Chondrocyte (in vitro differentiated cells): ENCODE measurements at places on chromosomes 12 and 14.
A peak's percentile ranks its signal among the peaks of the same experiment; 100 is the strongest.

DNA sequence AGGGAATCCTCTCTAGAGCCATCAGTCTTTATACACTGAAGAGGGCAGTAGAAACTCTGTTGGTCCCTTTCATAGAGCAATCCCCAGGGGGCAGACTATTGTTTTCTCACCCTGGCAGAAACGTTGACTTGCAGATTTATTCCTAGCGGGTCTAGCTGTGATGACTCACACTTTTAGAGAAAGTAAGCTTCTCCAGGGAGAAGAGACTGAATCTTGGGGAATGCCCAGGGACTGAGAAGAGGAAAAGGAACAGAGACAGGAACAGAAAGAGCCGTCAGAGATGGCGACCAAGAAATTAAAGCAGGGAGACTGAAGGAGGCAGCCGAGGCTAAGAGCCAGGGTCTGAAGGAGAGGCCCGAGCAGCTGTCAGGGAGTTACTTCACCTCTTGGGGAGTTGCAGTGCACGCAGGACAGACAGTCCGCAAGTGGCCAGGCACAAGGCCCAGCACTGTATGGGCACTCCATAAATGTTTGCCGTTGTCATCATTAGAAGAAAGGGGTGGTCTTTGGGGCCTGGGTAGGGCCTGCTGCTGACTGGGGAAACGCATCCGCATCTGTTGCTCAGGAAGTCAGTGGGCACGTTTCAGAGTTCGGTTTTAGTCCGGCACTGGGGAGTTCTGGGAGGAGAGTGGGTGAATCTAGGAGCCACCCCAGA lies 13.0 kb downstream of the PLEKHG6 start:
- no peak for DNase-seq

DNA sequence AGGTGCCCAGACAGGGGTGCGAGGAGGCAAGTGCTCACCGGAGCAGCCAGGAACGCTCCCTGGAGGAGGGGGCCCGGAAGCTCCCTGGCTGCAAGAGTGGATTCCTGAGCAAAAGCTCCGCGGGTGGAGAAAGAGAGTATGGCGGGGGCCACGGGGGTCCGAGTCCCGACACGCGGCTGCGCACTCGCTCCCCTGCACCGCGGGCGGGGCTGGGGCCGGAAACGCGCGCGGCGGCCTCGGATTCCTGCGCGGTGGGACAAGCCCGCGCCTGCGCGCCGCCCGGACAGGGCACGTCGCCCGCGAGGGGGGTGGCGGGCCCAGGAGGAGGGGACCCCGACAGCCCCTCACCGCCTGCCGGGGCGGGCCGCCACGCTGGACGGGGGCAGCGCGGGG lies 27.8 kb upstream of the GPR132 start:
- DNase-seq: peak; percentile 82

- DNase-seq: no peak
These were observed 173.5 kb upstream of the PELI2 start for GRCh38 chr14:55944757-55945156.

DNA sequence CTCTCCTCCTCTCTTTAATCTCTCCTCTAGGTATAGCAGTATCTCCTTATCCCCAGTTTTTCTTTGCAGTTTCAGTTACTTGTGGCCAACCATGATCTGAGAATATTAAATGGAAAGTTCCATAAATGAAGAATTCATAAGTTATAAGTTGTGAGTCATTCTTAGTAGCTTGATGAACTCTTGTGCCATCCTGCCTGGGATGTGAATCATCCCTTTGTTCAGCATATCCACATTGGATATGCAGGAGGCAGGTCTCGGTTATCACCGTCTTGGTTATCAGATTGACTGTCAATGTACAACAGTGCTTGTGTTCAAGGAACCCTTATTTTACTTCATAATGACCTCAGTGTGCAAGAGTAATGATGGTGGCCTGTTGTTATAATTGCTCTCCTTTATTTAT lies 134.0 kb downstream of the TMEM117 start:
- no peak for DNase-seq

DNA sequence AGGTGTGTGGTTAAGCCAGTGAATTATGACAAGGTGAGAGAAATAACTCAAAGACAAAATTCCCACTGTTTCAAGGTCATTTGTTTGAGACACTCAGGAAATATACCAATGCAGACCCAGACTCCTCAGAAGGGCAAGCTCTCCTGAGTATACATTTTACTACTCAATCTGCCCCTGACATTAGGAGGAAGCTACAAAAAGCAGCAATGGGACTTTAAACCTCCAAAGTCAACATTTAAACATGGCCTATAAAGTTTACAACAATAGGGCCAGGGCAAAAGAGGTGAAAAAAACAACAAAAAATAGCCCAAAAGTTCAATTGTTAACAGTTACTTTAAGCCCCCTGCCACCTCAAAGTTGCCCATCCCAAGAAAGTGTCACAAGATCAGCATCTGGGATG lies 19.5 kb upstream of the PEX5 start:
- DNase-seq: no peak

- DNase-seq: peak; percentile 75
These were observed 68.6 kb upstream of the GALNT9 start for GRCh38 chr12:132397934-132398385.

DNA sequence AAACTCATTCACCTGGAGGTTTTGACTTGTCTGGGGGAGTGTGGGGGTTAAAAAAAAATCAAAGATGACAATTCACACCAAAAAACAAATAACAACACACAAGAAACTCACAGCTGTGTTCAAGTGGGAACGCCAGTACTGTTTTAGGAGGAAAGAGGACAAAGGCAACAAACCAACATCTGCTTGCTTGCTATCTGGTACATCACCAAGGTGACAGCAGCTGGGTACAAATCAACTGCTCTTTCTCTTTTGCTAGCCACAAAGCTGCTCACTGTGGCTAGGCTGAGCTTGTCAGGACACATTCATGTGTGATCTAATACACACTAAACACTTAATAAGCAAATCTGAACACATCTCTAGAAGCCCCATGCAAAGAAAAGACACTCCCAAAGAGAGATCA lies 128.0 kb upstream of the RAP1B start:
- no peak for DNase-seq

DNA sequence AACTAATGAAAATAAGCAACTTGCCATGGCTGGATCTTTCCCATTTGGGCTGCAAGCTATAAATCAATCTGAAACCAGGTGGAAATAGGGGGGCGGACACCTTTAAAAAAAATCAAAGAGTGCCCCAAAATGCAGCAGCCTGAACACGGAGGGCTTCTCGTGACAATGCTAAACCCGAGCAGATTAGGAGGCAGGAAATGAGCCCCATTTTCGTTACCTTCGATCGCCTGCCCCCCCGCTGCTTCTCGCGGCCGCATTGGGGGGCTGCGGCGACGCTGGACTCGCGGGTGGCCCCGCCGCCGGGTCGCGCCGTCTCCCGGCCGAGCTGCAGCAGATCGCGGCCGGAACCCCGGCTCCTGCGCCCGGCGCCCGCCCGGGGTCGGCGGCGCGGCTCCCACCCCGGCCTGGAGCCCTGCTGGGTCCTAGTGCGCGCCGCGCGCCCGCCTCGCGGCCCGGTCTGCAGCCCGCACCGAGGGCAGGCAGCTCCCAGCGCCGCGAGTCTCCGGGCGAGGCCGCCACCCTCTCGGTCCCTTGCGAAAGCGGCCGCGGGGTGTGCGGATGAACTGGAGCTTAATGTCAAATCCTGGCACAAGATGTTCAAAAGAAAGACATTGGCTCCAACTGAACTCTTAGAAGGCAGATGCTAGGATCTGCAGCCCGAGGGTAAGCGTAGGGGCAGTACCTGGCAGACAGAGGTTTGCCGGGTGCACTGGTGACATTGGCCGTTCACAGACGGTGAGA lies 201.9 kb upstream of the FOXN3 start:
- no peak for DNase-seq

GRCh38 chr14:68544081-68544892 lies 248.6 kb downstream of the ZFP36L1 start:
- DNase-seq: no peak

GRCh38 chr14:51242545-51243490 lies 2.8 kb downstream of the TMX1 start:
- no peak for DNase-seq

- no peak for DNase-seq
These were observed 108.0 kb downstream of the PPM1A start for GRCh38 chr14:60356906-60357550.

DNA sequence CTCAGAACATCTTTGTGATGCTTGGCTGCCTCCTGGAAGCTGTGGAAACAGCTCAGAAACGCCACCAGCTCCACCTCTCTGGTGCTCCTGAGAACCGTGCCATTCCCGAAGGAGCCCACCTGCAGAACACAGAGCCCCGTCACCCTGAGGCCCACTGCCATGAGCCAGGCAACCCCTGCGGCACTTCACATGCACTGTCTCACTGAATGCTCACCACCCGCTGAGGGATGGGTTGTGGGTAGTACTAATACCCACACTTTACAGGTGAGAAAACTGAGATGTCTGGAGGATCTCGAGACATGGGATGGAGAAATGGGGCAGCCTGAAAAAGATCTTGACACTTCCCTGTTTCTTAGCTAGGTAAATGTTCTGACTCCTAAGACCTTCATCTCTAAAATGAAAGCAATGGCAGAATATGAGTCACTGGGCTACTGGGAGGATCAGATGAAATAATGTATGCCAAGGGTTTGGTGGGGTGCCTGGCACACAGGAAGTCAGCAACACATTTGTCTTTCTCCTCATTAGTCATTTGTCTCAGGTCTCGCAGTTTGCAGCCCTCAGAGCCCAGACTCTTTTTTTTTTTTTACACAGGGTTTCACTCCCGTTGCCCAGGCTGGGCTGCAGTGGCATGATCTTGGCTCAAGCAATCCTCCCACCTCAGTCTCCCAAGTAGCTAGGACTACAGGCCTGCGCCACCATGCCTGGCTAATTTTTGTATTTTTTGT lies 5.3 kb downstream of the OASL start:
- DNase-seq: no peak

DNA sequence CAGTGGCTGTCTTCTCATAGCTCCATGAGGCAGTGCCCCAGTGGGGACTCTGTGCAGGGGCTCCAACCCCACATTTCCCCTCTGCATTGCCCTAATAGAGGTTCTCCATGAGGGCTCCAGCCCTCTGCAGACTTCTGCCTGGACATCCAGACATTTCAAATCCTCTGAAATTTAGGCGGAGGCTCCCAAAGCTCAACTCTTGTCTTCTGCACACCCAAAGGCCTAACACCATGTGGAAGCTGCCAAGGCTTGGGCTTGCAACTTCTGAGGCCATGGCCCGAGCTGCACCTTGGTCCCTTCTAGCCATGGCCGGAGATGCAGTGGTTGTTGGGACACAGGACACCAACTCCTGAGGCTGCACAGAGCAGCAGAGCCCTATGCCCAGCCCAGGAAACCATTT lies 20.5 kb upstream of the PPP2R5C start:
- DNase-seq: no peak

DNA sequence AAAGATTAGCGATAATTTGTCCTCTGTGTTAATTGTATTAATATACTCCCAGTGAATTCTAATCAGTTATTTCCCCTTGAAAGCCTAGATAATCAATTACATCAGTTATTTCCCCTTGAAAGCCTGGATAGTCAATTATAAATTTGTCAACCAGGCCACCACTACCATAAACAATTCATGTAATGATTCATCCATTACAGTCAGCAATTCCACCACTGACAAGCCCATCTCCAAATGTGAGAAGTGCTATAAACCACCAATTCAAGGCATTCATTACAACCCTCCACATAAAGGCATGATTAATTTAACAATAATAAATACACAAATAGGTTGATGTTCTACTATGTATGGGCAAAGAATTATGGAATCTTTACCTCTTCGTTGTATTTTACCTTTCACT lies 40.9 kb downstream of the INTS13 start:
- DNase-seq: no peak

DNA sequence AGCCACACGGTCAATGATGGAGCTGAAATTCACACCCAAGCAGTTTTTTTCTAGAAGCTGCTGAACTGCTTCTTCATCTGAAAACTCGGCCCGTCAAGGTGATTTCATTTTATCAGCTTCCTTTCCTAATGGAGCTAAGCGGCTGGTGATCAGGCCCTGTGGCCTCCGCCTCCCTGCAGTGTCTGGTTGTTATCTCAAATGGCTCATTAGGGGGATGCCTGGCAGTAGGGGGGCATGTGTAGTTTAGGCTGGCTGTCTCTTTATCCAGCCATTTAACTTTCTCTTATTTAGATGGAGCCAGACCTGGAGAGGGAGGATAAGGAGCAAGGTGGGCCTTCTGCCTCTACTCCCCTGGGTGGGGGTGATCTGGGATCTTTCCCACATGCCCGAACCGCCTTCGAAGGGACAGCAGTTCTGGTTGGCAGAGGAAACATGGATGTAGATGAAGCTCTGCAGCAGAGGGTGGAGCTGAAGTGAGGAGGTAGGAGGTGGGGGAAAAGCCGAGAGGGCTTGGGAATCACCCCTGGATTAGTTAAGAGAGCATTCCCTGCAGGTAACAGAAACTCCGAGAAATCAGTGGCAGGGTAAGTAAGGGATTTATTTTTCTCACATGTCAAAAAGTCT lies 64.4 kb downstream of the TGFB3 start:
- no peak for DNase-seq

- DNase-seq: no peak
These were observed 62.3 kb downstream of the OTOGL start for GRCh38 chr12:80161612-80162011.

GRCh38 chr14:68711561-68712309 lies 81.1 kb downstream of the ZFP36L1 start:
- DNase-seq: no peak

GRCh38 chr12:66533767-66534166 lies 145.1 kb downstream of the GRIP1 start:
- no peak for DNase-seq

GRCh38 chr12:124391340-124392261 lies 96.7 kb downstream of the RFLNA start:
- DNase-seq: no peak

GRCh38 chr12:98374007-98374406 lies 141.4 kb upstream of the TMPO start:
- DNase-seq: no peak

DNA sequence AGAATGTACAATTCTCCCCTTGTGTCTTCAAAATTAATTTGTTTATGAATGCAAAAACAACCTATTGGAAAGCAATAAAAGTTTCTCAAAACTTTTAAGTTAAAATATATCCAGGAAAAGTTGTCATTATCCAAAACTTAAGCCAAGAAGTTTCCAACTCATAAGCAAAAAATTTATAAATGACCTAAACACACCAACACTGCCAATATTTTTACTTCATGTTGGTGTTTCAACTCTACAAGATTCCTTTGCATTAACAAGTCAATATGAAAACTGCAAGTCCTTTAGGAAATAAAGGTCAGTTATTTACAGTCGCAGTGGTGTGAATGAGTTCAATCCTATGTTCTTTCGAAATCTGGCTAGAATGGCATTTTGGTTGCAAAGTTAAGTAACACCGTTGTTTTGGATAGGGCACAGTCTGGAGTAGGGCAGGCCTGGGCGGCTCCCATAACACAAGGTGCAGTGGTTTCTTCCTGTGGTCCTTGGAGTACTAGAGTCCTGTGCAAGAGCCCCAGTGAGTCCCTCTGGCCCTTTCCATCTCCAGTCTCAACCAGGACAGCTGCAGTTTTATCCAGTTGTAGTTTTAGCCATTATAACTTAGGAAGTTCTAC lies 151.4 kb downstream of the MED13L start:
- no peak for DNase-seq

- DNase-seq: peak; percentile 96
These were observed 903 bp upstream of the NT5DC3 start for GRCh38 chr12:103841690-103842584.

GRCh38 chr12:123449856-123450255 lies 8.1 kb upstream of the SNRNP35 start:
- no peak for DNase-seq

GRCh38 chr12:51970904-51971646 lies 19.6 kb downstream of the ACVR1B start:
- DNase-seq: no peak
